ENCODE measurements at places on chromosomes 6 and 20. TPM values are rescaled to one million over a fixed set of nuclear protein-coding genes. Genes with fewer than 3 reads are reported as not detected.

ABHD12 gene
- total RNA-seq = 20.0 TPM

BPHL gene
- total RNA-seq = 8.5 TPM

KCNS1 gene
- under 0.01 TPM for total RNA-seq

ENPP4 gene
- total RNA-seq = 0.87 TPM

LRP11 gene
- total RNA-seq = 8.1 TPM

TUBB gene
- 311 TPM for total RNA-seq
